ENCODE measurements at places on chromosomes 7 and 10.

GRCh38 chr10:58209669-58210068 is 58.0 kb downstream of the IPMK start:
- DNase-seq = no peak

GRCh38 chr7:141144921-141145629 is 71.2 kb downstream of the TMEM178B start:
- DNase-seq = no peak

- no peak for DNase-seq
Observed at GRCh38 chr7:78398576-78398975, 600.0 kb downstream of the PHTF2 start.

- no peak for DNase-seq
Observed at GRCh38 chr7:66905689-66906088, 15.3 kb upstream of the TMEM248 start.

GRCh38 chr7:151851782-151852181 is 25.1 kb downstream of the PRKAG2 start:
- no peak for DNase-seq

- no peak for DNase-seq
Observed at GRCh38 chr7:33039257-33039902, 23.2 kb downstream of the NT5C3A start.

DNA sequence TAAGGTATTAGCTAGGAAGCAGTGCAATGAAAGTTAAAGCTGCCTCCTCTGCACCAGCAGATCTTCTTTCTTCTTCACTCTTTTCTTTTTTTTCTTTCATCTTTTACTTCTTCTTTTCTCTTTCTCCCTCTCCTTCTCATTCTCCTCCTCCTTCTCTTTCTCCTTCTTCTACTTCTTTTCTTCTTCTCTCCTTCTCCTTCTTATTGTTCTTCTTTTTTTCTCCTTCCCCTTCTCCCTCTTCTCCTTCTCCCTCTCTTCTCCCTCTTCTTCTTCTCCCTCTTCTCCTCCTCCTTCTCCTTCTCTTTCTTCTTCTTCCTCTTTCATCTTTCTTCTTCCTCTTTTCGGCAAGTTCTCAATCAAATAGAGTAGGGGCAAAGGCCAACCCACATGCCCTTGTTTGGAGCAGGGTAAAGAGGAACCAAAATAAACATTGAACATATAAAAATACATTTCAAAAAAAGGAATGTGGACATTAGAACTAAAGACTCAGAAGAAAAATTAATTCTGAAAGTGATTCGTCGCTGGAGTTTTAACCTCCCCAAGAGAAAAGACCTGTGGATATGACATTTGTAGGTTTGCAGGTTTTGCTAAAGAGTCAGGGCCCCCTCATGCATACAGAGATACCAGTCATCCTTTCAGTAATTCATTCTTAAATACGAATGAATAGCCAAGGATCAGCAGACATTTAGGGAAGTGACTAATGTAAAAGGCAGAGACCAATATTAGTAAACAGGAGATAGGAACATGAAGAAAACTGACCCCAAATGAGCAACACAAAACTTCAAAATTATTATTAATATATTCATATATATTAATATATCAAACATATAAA is 93.0 kb upstream of the RSU1 start:
- DNase-seq = no peak

- no peak for DNase-seq
Observed at GRCh38 chr7:72435366-72435765, 23.2 kb upstream of the CALN1 start.
